ENCODE measurements at places on chromosomes 7 and 10. TPM values are rescaled to one million over a fixed set of nuclear protein-coding genes. Genes with fewer than 3 reads are reported as not detected.
A peak's percentile ranks its signal among the peaks of the same experiment; 100 is the strongest.

DNA sequence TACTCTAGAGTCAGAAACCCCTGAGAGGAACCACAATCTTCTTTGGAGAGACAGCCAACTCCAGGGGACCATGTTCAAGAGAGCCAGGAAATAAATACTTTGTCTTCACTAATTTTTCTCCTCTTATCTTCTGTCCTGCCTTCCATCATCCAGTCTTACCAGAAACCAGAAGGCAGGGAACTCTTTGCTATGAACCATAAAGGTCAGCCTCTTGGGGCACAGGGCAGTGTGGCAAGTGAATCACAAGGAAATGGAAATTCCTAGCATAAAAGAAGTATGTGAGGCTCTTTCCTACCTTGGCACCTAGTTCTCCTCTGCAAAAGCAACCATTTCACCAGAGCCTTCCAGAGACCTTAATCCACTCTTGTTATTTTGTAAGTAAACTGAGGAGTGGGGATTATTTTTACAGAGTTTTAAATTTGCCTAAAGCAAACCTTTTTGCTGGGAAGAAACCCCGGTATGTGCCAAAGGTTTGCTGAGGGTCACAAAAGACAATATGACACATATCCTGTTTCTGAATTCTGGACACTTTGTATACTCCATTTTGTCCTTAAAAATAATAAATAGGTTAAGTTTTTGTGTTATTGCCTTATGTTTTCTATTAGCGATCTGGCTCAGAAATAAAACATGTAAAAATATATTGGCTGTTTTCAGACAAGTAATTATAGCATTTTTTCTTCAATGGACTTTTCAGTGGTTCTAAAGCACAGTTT, 87.1 kb downstream of the ADAM22 start:
- DNase-seq = no peak

DNA sequence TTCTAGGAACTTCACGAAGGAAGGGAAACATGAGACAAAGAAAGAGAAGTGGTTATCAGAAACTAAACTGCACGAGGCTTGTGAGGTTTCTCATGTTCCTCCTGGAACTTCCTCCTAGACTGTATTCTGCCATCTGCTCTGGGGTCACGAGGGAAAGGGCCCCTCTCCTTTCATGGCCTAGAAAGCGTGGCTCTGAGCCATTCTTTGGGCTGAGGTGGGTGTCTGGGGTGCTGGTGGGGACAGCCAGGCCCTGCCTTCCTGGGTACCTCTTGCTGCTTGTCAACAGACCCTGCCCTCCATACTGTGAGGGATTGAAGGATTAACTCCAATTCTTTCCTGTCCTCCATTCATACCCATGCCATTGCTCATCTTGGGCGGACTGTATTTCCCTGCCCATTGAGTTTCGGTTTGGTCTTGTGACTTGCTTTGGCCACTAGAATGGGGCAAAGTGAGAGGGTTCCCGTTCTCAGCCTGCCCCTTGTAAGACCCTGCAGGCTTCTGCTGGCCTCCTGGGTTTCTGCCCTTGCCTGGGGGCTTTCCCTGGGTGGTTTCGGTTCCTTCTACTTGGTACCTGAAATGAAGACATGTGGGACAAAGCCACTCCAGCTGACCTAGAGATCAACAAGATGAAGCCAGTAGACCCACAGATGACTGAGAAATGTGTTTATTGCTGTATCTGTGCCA, 14.9 kb upstream of the GIMAP8 start:
- DNase-seq = no peak

DNA sequence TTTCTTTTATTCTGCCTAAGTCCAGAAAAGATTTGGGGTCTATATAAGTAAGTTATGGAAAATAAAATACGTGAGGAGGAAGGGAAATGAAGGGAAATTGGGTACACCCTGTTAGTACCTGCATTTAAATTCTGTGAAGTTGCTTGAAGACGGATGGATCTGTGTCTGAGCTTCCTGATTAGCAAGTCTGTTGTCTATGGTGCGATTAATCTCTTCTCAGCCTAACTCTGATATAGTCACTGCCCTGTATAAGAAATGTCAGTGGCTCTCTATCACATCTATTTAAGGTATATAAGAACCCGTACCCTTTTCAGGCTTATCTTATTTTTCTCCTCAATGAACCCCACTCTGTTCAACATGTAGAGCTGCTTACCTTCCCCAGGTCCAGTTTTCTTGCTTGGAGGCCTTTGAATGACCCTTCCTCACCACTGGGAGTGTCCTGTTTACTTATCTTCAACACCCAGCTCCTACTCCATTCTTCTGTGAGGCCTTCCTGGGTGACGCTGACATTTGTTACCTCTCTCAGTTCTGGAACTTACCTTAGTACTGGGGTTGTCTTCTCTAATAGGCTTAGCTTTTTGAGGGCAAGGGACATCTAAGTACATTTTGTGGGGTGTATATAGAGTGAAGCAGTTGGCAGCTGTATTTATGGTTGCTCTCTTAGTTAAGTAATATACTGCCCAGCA, 149.6 kb upstream of the PRPS1L1 start:
- no peak for DNase-seq

DNA sequence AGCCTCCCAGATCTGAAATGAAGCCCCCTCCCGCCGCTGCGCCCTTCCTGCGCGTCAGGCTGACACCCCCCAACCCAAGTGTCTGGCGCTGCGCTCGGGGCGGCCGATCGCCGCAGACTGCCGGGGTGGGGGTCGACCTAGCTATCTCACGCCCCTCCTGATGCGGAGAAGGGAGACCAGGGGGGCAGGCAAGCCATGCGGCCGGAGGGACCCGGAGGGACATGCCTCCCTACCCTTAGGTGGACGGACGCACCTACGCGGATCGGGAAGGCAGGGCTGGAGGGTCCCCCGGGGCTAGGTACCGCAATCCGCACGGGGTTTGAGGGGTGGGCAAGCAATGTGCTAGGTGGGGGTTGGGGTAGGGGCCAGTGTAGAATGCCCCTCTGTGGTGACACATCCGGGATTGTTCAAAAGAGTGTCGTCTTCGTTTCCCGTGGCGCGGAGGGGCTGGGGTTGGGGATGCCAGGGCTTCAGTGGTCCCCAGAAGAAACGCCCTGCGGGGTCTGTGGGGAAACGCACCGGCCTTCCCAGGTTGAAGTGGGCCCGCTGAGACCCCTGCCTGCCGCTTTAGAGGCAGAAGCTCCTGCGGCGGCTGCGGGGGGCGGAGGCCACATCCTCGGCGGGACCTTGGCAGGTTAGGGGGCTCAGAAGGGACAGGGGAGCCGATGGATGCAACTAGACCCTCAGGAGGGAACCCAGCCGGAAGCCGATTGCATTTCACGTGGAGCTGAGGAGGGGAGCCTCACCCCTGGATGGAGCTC, 913 bp downstream of the ADCYAP1R1 start:
- no peak for DNase-seq

GRCh38 chr7:16811551-16811950, 6.8 kb upstream of the AGR2 start:
- peak; percentile 69 for DNase-seq

- no peak for DNase-seq
Measured at GRCh38 chr7:78863281-78863680, 590.2 kb downstream of the MAGI2 start.

- DNase-seq = no peak
Measured at GRCh38 chr7:85682833-85683620, 496.2 kb upstream of the SEMA3D start.

DNA sequence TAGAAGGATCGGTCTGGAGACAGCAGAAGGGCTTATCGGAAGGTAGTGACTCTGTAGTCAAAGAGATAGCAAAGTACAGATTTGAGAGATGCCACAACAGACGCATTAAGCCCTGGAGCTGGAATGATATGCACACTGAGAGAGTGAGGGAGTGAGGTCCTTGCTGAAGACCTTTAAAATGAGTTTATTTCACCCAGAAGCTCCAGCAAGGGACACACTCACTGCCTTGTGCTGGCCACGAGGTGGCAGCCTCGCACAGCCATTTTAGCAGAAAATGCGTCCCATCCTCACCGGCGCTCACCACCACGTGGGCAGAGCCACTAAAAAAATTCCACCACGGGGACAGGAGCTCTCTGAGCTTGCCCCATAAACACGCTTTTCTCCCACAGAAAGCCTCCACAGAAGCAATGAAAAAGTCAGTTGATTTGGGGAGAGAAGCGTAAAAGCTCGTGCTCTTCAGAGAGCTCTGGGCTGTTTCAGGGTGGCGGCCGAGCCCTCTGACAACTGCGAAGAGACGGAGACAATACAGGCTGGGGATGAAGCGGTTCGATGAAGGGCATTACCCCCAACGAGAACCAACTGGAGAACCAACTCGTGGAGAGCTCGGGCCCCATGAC, 163.0 kb upstream of the KLF14 start:
- peak; percentile 88 for DNase-seq

GRCh38 chr10:14926722-14927416, 27.0 kb downstream of the DCLRE1C start:
- DNase-seq = no peak

GRCh38 chr7:12879139-12879538, 191.7 kb downstream of the ARL4A start:
- DNase-seq = no peak

- DNase-seq = no peak
Measured at GRCh38 chr7:70647801-70648498, 484.0 kb upstream of the GALNT17 start.

DNA sequence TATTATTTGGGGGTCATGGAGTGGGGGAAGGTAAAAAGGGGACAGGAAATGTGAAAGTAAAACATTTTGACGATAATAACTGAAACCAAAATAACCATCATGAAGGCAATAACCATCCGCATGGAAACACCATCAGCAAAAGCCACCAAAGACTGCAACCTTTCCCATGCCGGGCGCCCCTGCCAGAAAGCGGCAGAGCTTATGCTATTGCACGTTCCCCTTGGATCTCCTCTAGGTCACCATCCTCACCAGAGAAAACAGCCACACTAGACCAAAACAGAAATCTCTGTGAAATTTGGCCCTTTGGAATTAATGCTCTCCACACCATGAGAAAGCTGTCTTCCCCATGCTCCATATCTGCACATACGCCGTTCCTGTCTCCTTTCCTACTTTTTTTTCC, 31.1 kb downstream of the DRGX start:
- no peak for DNase-seq

DNA sequence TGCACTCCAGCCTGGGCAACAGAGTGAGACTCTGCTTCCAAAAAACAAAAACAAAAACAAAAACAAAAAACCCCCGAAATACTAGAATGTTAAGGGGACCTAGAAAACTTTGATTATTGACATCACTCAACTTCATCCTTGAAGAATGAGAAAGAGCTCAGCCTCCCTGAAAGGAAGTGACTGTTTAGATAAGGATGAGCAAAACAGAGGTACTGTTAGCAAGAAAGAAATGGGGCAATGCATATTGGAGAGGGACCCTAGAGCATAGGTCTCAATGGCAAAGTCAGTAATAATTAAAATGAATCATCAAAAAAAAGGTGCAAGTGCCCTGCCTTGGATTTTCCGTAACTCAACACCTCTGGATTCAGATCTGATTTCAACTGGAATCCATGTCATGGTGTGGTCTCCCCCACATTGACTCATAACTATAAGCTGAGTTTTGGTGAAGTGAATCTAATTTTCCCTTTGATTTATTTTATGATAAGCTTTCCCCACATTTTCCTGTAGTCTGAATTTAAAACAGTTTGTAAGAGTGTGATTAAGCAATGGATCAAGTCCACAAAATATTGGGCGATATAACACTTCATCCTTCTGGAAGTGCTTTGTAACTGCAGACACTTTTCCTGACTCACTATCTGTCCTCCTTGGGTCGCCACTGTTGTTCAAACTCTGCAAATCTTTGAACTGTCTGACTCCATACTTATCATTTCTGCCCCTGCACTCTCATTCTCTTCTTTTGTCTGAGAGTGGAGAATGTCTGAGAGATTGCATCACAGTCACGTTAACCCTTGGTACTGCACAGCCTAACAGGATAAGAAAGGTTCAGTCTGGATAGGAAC, 224.8 kb upstream of the LYZL1 start:
- peak; percentile 16 for DNase-seq

- DNase-seq = no peak
Measured at GRCh38 chr10:75181073-75181472, 29.5 kb upstream of the VDAC2 start.

- peak; percentile 90 for DNase-seq
Measured at GRCh38 chr10:101939008-101939648, 95.5 kb upstream of the KCNIP2 start.

- DNase-seq = no peak
Measured at GRCh38 chr7:74069790-74070618, 13.6 kb upstream of the LIMK1 start.

DNA sequence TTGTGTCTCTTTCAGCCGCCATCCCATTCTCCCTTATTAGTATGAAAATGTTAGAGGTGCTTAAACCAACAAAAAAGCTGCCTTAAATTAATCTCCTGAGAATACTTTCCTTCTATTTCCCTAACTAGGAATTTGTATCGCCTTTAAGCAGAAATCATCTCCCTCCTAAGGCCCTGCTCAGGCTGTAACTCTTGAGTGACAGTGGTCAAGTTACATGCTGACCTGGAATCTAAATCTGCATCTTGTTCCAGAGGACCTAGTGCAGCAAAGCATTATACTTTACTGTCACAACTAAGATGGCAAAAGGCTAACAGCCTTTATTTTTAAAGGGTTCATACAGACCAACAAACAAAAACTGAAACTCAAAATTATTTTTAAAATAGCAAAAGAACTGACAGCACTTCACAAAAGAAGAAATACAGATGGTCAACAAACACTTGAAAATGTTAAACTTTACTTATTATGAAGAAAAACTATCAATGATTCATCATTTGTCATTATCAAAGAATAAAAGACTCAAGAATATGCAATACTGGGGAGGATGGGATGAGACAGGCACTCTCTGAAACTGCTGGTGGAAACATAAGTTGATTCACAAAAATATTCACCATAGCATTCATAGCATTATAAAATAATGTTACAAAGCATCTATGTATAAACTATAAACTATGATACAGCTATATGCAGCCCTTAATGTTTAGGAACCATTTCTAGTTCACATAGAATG, 11.0 kb downstream of the CYREN start:
- no peak for DNase-seq

- DNase-seq = peak; percentile 32
Measured at GRCh38 chr10:124743191-124744101, 732 bp downstream of the FAM53B start.

Gene ZPBP
- total RNA-seq = not detected

Gene DBNL
- 151 TPM for total RNA-seq

Gene HSPA12A
- 19.0 TPM for total RNA-seq

Gene TMEM213
- total RNA-seq = not detected

Gene STOX1
- not detected for total RNA-seq

Gene GSAP
- total RNA-seq = 2.0 TPM

Gene ITGB8
- total RNA-seq = not detected

Gene PRPS1L1
- not detected for total RNA-seq

Gene CADPS2
- total RNA-seq = not detected
